Muscle of leg (tissue), 16 donors: ENCODE measurements at places on chromosomes 2 and 18. TPM values are rescaled to one million over a fixed set of nuclear protein-coding genes. Genes with fewer than 3 reads are reported as not detected.

The RTP5 gene
- not detected for total RNA-seq

The ASIC4 gene
- total RNA-seq = 0.44 TPM

The CD8A gene
- total RNA-seq = 0.09 TPM

The ESCO1 gene
- 28.5 TPM for total RNA-seq

DNA sequence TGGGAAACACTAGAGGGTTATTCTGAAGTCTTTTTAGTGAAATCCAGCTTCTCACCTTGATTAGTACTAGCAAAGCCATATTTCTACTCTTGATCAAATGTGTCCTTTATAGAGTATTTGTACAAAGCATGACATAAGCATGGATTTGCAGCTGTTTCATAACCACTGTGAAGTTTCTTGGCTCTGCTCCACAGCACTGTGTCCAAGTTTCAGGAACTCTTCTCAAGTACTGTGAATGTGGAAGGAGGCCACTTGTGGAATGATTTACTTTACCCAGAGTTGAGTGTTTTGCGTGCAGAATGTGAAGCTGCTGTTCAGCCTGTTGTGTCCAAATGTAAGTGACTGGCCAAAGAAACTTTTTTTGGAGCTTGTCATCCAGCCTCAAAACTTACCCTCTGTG is 16.2 kb upstream of the MAPRE2 start:
- peak; percentile 99 for DNase-seq

The CASP10 gene
- total RNA-seq = 6.7 TPM

DNA sequence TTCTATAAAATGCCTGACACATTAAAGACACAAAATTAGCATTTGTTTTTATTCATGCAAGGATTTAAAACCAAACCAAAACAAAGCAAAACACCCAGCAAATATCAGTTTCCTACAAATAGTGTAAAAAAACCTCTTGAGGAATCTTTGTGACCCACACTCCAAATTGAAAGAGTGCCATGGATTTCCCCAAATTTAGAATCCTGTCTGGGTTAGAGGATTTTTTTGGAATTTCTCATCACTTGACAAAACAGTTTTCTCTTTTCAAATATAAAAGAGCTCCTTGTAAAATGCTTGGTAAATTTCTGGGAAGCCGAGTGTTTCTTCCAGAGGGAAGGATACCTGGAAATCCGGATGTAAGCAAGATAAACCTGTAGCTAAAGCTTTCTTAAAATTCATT is 1.7 kb upstream of the FN1 start:
- peak; percentile 58 for DNase-seq
